Heart left ventricle (tissue), 16 donors: ENCODE measurements at places on chromosomes 2 and 18. TPM values are rescaled to one million over a fixed set of nuclear protein-coding genes. Genes with fewer than 3 reads are reported as not detected.

Gene FBXO41
- total RNA-seq: 0.57 TPM

- no peaks in the 10 kb centered on the region for H3K36me3 ChIP-seq
- H3K27me3 ChIP-seq: no peaks in the 10 kb centered on the region
- no peak for DNase-seq
- H3K27ac ChIP-seq: no peak overlapping the region
Measured at GRCh38 chr18:57959278-57959677, 84.7 kb upstream of the NEDD4L start.

- no peaks in the 10 kb centered on the region for H3K36me3 ChIP-seq
- no peak overlapping the region for H3K4me3 ChIP-seq
- no peak overlapping the region for H3K27ac ChIP-seq
- no peak for DNase-seq
- no peaks in the 10 kb centered on the region for H3K27me3 ChIP-seq
- H3K4me1 ChIP-seq: no peaks in the 10 kb centered on the region
Measured at GRCh38 chr2:1910592-1911246, 166.4 kb upstream of the PXDN start.

DNA sequence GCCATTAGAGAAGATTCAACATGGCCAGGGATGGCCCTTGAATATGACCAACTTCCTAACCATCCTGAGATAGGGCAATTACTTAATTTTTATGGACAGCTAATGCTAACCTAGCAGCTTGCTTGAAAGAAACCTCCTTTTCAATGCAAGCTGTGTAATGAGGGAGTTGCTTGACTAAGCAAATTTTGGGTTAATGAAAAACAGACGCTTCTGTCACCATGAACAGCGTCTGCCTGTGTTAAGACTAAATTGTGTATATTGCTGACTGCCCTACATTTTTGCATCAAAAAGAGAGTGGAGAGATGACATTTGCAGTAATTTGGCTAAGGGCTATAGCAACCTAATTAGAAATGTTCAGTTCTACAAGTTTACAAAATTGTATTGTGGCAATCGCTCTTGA lies 319.2 kb upstream of the LRATD1 start:
- no peak overlapping the region for H3K4me3 ChIP-seq
- H3K27me3 ChIP-seq: no peaks in the 10 kb centered on the region
- no peaks in the 10 kb centered on the region for H3K36me3 ChIP-seq
- H3K27ac ChIP-seq: no peak overlapping the region
- no peak for DNase-seq
